Neural crest cell (in vitro differentiated cells): ENCODE measurements at places on chromosomes 13 and 19.

DNA sequence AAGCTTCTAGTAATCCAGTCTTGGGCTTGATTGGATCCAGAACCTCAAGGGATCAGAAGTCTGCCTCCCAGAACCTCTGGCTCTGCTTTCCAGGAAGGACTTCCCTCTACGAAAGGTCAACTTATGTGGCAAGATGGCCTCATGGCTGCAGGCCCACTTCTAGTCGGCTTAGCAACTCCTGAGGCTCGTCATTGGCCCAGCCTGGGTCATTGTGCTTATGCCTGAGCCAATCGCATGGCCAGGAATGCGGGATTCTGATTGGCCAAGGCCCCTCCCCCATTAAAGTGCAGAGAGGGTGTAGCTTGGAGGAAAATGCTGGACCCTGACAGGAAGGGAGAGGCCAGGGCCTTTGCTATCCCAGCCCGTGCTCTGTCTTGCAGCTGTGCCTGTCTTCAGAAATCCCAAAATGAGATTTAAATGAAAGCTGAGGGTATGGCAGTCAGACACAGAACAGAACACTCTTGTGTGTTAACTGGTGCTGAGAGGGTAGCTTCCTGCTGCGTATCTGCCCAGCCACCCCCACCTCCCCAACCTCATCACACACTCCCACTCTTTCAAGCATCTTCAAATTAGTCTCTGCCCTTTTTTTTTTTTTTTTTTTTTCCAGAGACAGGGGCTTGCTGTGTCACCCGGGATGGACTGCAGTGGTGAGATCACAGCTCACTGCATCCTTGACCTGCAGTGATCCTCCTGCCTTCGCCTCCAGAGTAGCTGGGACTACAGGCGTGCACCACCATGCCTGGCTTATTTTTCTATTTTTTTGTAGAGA is 5.5 kb upstream of the CCNE1 start:
- no peak for DNase-seq

DNA sequence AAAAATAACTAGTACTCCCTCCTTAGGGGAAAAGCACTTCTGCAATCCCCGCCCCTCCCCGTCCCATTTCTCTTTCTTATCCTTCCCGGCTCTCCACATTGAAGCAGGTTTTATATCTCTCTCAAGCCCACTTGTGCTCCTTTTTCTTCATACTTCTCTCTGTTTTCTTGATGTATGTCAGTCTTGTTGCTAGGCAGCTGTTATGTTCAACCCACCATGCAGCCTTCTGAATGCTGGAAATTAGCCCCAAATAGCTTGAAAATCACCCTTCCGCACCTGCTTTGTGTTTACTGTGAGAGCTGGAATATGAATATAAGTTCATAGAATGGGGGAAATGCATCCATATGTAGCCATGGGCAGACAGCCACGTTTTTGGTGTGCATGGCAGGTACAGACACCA is 461.4 kb downstream of the MYO16 start:
- DNase-seq = no peak

- no peak for DNase-seq
Measured at GRCh38 chr19:437041-437440, 23.8 kb downstream of the SHC2 start.

- DNase-seq = no peak
Measured at GRCh38 chr13:71039440-71039839, 827.6 kb downstream of the DACH1 start.

GRCh38 chr13:46906405-46906804 is 9.6 kb upstream of the HTR2A start:
- DNase-seq = no peak

GRCh38 chr19:14761607-14762006 is 16.8 kb downstream of the ADGRE2 start:
- DNase-seq = no peak

GRCh38 chr19:33235269-33235995 is 9.8 kb upstream of the SLC7A10 start:
- peak; percentile 94 for DNase-seq

- DNase-seq = no peak
Measured at GRCh38 chr13:36293497-36293896, 4.1 kb downstream of the CCDC169 start.

- no peak for DNase-seq
Measured at GRCh38 chr13:101490406-101491015, 38.0 kb downstream of the ITGBL1 start.

- DNase-seq = no peak
Measured at GRCh38 chr13:37656247-37656940, 57.8 kb upstream of the POSTN start.

DNA sequence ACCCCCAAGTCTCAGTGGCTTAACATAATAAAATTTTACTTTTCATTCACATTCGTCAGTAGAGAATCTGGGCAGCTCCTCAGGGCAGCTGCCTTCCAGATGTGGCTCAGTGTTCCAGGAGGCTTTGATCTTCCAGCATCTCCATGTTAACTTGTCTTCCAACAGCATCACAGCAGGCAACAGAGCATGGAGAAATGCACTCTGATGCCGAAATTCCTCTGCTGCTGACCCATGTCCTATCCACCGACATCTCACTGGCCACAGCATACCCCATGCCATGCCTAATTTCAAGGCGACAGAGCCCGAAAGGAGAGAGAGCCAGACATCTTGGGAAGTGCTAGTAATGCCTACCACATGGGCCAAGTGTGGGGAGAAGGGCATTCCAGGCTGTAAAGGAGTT is 64.9 kb upstream of the MEDAG start:
- no peak for DNase-seq

DNA sequence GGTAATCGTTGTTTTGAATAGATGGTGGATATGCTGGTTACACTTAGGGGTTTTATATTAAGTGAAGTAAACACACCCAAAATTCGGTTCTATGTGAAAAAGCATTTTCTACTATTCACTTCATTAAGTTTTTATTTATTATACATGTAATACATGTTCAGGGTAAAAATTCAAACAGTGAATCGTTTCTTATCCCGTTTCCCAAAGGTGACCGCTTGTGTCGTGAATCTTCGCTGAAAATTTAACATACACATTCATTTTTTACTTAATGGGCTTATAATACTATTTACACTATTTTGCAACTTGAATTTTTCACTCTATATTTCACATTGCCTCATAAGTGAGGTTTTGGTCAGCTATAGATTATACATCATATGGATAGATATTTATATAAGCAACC is 24.5 kb downstream of the IPO5 start:
- DNase-seq = no peak

DNA sequence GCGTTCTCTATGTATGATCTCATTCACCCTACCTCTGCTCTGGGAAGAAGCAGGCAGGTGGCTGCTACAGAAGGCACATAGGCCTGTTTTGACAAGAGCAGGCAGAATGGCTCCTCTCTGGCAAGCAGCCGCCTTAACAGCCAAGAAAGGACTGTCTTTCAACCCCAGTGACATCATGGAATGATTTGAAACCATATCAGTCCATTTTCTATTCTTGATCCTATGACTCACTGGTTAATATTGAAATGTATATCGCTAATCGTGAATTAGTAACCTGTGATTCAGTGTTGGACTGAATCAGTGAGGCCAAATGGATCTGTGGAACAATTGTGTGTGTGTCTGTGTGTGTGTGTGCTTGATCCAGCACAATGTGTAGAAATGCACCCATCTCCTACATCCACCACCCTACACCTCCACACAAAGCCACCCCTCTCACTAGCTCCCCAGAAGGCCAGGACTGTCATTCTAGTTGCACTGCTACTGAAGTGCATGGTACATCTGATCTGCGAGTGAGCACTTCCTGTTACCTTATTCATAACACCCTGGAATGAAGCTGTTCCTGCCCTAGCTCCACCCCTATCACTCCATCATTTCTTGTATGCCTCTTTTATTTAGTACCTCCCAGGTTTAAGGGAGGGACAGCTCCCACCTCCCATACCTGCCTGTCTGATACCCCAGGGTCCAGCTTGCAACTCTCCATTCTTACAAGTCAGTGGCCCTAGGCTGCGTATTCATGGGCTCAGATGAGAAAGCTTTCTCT is 460.0 kb downstream of the FOXO1 start:
- DNase-seq = no peak

DNA sequence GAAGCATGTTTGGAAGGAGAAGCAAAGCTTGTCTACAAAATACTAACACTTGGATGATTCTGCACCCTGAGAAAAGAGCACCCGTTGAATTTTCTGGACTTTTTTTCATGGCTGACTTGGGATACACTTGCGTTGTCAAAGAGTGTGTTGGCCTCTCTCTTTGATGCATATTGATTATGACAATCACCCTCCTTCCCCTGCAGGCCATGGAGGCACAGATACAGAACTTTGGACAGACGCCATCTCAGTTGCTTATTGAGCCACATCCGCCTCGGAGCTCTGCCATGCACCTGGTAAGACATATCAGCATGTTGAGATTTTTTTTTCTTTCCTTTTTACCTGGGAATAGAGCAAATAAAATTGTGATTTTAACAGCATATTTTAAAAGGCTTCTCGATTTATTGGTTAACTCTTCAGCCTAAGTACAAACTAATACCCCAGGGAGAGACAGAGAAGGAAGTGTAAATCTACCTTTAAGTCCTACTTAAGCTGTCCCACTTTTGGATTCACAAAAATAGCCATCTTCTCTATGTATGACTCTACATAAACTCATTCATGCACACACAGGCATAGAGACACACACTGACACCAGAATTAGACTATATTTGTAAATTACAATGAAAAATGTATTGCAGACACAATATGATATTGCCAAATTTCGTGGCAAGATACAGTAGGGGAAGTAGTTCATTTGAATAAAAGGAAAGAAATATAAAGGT is 169.7 kb upstream of the MAB21L1 start:
- DNase-seq = no peak

DNA sequence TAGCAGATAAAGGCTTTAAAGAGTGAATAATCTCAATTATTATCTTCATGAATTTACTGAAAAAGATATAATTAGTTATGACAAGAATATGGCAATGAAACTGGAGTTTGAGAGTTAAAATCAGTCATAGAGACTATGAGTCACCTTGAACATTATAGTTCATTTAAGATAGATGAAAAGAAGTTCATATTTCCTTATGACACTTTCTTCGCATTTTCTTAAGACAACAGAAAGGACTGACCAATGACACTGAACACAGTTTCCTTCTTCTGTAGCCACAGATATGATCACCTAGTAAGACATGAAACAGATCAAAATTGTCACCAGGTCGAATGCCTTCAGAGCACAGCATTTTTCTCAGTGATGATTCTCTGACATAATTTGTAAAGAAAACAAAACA is 202.1 kb downstream of the KLF12 start:
- DNase-seq = no peak

GRCh38 chr19:54606230-54606629 is 12.8 kb downstream of the LILRA1 start:
- DNase-seq = no peak

DNA sequence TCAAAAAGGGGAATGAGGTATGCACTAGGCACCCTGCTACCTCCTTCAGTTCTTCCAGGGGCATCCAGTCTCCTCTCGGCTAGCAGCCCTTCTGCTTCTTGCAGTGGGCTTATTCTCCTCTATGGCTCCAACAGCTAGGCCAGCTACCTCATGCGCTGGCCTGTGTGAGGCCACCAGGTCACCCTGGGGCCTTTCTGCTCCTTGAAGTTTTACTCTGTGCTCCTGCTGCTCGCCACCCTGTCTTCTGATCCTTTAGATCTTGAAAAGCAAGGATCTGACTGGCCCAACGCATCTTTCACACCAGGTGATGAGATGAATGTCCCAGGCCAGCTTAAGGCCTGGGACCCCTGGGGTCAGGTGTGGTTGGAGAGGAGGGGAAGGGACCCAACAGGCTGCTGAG is 66.2 kb downstream of the RUBCNL start:
- DNase-seq = no peak

DNA sequence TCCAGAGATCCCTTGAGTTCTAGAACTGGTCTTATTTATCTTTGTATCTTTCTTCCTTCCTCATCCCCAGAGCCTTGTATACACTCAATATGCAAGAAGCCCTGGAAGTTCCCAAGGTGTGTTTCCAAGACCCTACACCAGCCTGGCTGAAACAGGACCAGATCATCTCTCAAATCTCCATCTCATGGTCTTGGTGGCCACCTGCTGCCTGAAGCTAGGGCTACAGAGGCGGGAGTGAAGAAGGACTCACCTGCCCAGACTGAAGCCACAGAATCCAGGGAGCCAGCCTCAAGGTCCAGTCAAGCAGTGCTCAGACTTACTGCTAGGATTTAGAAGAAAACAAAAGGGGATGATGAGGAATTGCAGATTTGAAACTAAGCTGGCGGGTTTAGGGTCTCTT is 6.1 kb upstream of the CYSLTR2 start:
- no peak for DNase-seq

- no peak for DNase-seq
Measured at GRCh38 chr19:17686023-17686521, 2.1 kb downstream of the UNC13A start.

DNA sequence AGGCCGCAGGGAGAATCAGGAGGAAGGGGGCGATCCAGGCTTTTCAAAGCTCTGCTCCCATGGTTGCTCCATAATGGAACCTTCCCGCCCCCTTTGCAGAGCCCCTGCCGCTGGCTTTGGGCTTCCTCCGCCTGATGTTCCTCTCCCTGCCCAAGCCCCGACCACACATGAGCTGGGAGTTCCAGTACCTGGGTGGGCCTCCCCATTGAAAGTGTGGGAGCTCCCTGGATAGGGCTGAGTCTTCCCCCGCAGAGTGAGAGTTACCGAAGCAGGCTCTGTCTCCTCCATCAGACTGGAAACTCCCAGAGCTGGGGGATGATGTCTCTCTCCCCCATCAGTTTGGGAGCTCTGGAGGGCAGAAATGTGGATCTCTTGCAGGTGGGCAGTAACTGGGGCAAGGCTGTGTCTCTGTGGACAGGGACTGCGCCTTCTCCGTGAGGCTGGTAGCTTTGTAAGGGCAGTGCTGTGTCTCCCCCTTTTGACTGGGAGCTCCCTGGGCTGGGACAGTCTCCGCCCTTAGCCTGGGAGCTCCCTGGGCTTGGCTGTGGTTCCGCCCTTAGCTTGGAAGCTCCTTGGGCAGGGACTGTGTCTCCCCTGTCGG is 722 bp downstream of the DCAF15 start:
- DNase-seq = no peak

- DNase-seq = no peak
Measured at GRCh38 chr19:49231804-49232203, 74.2 kb downstream of the TRPM4 start.

- DNase-seq = no peak
Measured at GRCh38 chr19:43798546-43799409, 3.5 kb downstream of the LYPD5 start.
